Right ventricle myocardium inferior (tissue), 1 donor: ENCODE measurements at places on chromosomes 12 and 14. TPM values are rescaled to one million over a fixed set of nuclear protein-coding genes. Genes with fewer than 3 reads are reported as not detected.

DNA sequence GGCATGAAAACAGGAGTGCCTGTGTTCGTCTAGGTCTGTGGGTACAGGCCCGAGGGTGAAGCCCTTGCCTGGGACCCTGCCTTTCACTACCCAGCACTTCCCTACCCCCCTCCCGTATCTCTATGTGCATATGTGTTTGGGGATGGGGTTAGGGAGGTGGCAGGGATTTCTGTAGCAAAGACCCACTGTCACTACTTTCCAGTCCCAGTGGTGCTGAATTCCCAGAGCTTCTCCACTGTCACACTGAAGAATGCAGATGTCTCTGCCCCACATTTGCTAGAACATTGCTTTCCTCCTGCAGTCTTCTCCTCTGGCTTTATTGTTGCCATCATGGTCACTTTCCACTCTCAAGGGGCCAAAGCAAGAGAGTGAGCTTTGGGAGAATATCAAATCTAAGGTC is 203.9 kb downstream of the MYRFL start:
- no peak for DNase-seq

FAM90A1 gene
- total RNA-seq, result 0.46 TPM

DPPA3 gene
- not detected for total RNA-seq

DNA sequence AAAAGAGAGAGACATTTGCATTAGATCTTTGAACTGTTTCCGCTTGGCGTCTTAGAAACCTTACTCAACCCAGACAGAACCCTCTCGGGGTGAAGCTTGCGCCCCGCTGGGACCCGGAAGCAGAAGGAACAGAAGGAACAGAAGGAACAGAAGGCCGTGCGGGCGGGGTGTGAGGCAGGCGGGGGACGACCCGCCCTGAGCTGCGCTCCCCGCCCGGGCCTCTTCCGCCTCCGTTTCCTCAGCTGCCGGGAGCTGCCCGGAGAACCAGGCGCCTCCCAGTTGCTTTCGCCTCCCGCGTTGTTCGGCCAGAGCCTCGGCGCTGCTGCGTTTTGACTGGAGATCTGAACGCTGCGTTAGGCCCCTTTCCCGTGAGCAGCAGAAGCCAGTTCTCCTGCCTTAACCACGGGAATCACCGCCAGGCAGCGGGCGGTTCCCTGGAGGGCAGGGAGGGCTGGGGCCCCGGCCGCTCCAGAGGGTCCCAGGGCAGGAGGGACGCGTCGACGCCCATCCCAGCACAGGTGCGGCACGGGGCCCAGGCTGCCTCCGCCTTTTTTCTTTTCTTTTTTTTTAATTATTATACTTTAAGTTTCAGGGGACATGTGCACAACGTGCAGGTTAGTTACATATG is 19.3 kb upstream of the MMP17 start:
- DNase-seq, result no peak

GPR65 gene
- total RNA-seq, result 0.62 TPM

DNA sequence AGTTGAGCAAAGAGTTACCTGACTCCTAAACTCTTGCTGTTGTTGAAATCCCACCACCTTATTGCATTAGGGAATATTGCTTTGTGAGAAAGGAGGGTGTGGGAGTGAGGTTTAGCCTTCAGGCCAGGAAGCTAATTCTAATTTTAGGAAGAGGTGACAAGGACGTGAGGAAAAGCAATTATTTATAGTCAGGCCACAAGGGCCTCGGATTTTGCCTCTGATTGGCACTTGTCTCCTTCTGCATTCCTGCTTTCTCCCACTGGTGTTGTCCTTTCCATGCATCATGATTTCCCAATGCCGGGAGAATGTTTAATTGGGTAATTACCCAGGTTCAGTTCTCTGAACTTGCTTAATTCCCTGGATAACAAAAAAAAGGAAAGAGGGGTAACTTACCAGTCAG is 37.9 kb upstream of the SLC38A2 start:
- DNase-seq, result no peak
